ENCODE measurements at places on chromosomes 12 and 14.

DNA sequence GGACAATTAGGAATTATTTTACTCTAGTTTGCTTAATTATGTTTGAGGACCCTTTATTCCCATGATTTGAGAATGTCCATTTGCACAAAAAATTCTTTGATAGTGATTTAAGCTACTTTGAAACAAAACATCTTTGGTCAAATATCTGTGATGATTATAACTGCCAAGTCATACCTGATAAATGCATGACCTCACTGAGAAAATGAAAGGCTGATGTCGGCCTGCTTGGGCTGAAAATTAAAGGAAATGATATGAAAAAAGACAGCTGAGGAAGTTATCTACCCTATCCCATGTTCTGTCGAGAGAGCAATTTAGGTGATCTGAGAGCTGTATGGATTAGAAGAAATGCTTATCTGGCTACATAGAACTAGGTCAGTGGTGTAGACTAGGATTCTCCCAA is 43.6 kb downstream of the ATL1 start:
- no peak for DNase-seq

DNA sequence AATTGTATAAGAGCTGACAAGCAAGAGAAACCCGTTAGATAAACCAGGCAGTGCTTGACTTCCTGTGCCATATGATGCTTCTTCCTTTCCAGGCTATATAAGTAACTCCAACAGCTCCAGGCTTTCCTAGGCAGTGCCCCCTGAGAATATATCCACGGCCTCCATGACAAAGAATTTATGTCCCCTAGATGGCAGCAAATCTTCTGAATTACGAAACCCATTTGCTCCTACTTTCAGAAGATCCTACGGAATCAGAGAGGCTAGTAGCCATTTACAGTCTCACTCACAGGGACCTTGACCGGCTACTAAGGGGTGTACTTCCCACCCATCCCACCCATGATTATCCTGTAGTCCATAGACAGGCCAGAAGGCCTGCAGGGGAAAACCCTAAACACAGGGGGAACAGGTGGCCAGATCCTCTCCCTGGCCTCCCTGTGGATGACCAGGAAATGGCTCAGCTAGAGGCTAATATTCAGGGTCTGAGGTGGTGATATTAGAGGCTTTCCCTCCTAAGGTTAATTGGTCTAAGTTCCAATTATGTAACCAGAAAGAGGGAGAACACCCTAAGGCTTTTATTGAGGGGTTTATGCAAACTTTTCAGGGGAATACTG is 77.2 kb upstream of the DCD start:
- no peak for DNase-seq

DNA sequence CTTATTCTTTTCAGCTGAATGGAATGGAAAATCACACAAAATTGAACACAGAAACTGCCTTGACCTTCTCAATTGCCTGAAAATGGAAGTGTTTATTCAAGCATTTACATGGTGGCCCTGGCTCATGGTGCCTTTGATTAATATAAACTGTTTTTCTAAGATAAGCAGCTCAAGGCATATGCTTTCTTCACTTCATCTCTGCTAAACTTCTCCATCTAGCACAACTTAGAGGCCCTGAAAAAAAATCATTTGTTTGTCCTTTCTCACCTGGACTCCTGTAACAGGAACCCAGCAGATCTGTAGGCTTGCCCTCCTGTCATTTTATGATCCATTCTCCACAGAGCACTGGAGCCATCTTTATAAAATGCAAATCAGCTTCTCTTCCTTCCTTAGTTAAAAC is 117.5 kb upstream of the KRR1 start:
- no peak for DNase-seq

GRCh38 chr12:123761841-123762714 is at the start of gene DNAH10:
TSS of gene DNAH10 (plus strand) at chr12:123762301. CDS start at chr12:123762337, 36 bp downstream.
- DNase-seq, result peak; percentile 85

DNA sequence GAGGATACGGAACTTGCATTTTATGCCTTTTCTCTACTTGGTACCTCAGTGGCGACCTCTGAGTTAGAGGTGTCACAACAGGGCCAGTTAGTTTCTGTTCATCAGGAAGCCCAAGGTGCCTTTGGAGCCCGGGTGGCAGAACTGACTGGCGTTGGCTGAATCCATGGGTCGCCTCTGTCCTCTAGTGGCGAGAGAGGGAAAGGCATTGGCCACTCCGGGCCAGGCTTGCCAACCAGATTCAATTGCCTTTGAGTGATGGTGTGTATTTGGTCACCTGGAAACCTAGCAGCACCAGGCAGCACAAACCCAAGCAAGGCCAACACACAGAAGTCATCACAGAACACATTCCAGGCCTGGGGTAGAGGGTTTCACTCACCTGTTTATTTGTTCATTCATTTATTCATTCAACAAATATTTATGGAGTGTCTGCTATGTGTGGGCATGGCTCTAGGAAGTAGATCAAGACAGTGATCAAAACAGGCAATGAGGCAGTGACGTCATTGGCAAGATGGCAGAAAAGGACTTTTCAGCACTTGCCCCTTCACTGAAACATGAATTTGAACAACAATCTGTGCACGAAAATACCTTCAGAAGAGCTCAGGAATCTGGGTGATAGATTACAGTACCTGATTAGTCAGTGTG is 40.5 kb upstream of the KCNA5 start:
- DNase-seq, result peak; percentile 72

DNA sequence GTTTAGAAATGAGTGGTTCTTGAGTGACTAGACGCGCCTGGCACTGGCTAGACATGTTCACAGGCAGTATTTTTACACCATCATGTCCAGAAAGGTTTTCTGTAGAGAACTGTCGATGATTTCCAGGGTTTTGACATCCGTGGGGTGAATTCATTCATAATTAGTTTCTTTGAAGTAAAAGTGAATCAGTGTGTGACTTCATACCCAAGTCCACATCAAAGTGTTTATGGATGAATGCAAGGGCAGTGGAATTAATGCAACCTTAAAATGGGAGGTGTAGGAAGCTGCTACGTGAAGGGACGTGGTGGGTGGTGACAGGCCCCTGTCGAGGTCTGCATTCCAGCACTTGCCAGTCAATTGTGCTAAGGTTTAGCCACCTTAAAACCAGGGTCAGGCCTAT is 38.4 kb upstream of the ELK3 start:
- DNase-seq, result no peak

DNA sequence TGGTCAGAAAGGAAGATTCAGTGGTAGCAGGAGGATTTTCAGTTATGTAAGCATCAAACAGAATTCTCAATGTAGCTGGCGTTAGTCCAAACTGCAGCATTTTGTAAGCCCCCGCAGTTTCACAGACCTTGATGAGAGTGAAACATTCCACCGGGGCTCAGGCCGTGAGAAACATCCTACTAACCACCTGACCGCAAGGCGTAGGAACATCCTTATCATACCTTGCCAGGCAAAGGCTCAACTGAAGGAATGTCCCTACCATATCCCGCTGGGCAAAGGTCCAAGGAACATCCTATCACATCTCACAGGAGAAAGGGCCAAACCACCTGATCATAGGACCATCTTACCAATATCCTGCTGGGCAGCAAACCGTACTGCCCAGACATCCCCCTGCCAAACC is 624.8 kb upstream of the TMEM132C start:
- no peak for DNase-seq

DNA sequence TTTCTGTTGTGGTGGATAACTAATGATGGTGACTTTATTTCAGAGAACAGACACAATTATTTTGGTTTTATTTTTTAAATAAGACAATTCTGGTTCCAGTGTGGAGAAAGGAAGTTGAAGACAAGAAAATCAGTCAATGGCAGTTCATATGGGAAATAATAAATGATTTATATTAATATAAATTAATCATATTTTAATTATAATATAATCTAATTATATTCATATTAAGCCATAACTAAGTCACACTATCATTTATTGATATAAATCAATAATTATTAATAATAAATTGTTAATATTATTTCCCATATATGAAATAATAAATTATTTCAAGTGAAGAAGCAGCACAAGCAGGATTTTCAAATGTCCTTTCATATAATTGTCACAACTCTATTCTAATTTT is 2.8 kb downstream of the TOMM20L start:
- no peak for DNase-seq

- DNase-seq, result no peak
Observed at GRCh38 chr12:12467688-12468261, 94.9 kb downstream of the DUSP16 start.

GRCh38 chr14:36295642-36296627 is 24.5 kb downstream of the MBIP start:
- no peak for DNase-seq

DNA sequence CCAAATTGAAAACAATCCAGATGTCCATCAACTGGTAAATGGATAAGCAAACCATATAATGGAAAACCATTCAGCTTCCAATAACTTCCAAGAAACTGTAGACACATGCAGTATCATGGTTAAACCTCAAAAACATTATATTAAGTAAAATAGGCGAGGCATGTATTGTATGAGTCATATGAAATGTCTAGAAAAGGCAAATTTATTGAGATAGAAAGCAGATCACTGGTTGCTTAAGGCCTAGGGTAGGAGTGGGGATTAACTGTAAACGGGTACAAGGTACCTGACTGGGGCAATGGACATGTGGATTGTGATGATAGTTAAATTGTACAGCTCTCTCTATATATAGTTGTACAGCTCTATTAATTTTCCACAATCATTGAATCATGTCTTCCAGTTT is 21.3 kb upstream of the PAPLN start:
- no peak for DNase-seq

DNA sequence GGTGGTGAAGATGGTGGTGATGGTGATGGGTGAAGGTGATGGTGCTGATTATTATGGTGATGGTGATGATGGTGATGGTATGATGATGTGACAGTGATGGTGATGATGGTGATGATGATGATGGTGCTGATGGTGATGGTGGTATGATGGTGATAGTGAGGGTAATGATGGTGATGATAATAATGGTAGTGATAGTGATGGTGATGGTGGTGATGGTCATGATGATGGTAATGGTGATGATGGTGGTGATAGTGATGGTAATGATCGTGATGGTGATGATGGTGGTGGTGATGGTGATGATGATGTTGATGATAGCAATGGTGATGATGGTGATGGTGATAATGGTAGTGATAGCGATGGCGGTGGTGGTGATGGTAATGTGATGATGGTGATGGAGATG is 197.9 kb upstream of the ALG10B start:
- DNase-seq, result no peak

DNA sequence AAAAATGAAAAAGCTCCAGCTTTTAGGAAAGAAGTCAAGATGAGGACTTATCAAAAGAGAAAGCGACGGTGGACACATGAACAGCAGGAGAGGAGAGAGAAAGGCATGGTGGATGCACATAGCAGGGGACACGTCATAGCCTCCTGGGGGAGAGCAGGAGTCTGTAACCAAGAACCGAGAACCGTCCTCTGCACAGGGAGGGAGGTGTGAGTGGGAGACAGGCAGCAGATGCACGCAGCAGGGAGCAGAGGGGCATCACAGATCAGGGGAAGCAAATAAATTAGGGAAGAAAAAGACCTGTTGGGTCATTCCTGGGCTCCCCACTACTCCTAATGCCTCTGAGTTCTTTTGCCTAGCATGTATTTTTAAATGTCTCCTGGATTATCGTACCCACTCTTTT is 138.1 kb upstream of the RMST start:
- DNase-seq, result no peak

- no peak for DNase-seq
Observed at GRCh38 chr12:12476857-12477531, 85.7 kb downstream of the DUSP16 start.

GRCh38 chr14:51950007-51950406 is 39.3 kb upstream of the RTRAF start:
- DNase-seq, result no peak

GRCh38 chr12:111954969-111955368 is 58.0 kb downstream of the TMEM116 start:
- DNase-seq, result no peak

DNA sequence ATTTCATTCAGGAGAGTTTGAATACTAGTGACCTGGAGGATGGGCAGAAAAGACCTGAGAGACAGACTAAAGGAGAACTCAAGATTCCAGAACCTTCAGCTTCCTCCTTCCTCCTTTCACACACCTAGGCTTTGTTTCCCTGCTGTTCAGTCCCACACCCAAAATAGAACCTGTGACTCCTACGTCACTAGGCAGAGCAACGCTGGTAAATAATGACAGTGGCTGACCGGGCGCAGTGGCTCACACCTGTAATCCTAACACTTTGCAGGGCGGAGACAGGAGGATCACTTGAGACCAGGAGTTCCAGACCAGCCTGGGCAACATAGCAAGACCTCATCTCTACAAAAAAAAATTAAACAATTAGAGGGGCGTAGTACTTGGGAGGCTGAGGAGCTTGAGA is 166.4 kb upstream of the FKBP4 start:
- no peak for DNase-seq

DNA sequence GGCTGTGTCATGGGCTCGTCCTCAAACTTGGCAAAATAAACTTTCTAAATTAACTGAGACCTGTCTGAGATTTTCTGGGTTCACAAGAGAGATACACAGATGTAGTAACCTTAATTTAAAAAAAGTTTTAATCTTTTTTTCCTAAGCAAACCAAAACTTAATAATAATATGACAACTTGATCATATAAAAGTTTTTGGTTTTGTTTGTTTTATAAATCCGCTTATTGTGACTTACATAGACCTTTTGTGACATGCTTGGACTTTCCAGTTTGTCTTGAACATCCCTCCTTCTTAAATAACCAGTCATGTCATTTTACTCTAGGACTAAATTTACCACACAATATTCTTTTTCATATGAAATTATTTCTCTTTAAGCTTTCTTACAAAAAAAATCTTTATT is 8.5 kb downstream of the RDH12 start:
- DNase-seq, result no peak

DNA sequence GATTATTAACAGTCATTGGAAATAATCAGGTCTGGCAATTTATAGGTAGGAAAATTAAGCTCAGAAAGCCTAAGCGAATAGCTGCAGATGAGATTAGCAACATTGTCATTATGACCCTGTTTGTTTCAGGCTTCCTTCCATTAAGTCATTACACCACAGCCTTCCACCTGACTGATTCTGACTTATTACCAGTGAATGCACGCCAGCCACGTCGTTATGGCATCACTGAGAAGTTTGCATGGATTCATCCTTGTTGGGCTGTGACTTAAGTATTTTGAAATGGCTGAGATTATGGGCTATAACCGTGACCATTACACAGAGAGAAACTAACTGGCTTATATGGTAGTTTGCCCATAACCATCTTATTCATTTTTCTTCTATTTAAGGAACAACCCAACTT is 18.6 kb downstream of the RASSF8 start:
- no peak for DNase-seq

DNA sequence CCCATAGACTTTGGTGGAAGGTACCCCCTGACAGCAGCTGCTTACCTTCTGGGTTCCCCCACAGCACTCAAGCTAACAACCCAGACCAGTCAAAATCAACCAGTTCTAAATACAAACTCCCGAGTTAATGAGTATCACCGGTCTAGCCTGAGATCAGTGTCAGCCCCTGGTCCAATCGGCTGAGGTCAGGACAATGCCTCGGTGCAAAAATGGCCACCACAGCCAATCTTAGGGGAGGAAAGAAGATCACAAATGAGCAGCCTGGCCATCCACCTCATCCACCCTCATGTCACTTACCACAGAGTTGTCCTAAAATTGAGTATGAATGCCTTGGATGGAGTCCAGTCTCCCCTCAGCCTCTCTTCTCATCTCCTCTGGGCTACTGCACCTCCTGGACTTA is 128.5 kb downstream of the PHETA1 start:
- DNase-seq, result no peak

GRCh38 chr12:68200854-68201253 is 24.8 kb downstream of the IL26 start:
- no peak for DNase-seq

Measured in GM13976 (cell line).